ENCODE measurements at places on chromosomes 4 and X.

DNA sequence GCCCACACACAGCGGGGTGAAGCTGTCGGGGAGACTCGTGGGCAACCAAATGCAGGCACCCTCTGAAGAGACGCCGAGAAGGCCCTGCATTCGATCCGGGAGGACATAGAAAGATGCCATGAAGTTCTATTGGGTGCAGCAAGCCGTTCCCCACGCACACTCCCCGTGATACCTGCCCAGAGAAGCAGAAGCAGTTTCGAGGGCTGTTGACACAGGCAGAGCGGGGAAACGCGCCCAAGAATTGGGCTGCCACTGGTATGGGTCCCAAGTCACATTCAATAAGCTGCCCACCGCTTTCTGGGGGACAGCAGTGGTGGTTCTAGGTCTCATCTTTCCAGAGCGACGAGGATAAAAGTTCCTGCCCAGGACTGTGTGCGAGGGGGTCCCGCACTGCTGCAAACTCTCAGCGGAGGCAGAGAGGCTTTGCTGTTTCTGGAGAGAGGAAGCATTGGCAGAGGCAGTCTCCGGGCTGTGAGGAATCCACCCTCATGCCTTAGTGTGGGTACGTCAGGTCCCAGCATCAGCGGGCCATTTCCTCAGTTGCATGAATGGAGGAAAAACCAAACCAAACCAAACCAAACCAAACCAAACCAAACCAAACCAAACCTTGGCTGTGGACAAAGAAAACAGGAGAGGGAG is 10.1 kb downstream of the PITX2 start:
- DNase-seq: no peak

DNA sequence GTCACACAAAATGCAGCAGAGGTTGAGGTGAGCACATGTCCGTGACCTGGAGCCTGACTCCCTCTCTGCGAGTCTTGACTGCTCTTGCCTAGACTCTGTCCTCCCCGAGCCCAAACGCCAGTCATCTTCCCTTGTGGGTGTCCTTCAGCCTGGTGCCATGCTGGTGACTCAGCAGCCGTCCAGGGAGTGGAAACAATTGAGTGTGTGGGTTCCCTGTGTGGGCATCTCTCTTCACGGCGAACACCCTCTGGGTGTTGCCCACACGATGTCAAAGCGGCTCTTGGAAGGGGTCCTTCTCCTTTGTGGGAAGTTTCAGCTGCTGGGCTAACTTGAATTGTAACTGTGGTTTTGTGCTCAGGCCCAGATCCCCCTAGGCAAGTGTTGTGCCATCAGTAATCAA is 17.5 kb upstream of the MSANTD1 start:
- no peak for DNase-seq

- no peak for DNase-seq
These were observed 48.6 kb upstream of the AMELX start for GRCh38 chrX:11244636-11245035.

DNA sequence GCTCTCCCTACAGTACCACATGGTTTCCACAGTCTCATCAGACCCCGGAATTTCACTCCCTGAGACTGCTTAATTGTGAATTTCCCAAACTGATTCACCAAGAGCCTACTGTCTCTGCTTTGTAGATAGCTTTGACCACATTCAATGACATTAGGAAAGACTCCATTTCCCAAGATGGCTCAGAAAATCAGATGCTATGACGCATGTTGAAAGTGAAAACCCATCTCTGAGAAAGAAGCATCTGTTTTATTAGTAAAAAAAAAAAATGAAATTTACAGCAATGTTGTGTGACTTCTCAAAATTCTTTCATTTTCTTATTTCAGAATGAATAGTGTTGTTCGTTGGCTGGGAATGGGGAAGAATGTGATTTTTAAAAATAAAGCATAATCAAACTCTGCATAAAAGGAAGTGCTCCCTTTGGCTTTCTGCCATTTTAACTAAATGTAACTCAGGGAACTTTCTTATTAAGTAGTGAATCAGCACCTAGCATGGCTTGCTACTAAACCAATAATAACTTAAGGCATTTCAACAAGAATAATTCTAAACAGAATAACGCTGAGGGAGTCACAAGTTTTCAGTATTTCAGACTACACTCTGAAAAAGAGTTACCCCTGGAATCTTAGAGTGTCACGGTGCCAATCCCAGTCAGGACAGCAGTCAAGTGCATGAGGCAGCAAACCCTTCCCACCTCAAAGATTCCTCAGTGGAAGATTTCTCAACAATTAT is 97.4 kb upstream of the MYOZ2 start:
- no peak for DNase-seq

- no peak for DNase-seq
These were observed 50.9 kb downstream of the USP26 start for GRCh38 chrX:133045986-133046385.

- DNase-seq: no peak
These were observed 723.6 kb downstream of the TRAM1L1 start for GRCh38 chr4:116361790-116362189.

DNA sequence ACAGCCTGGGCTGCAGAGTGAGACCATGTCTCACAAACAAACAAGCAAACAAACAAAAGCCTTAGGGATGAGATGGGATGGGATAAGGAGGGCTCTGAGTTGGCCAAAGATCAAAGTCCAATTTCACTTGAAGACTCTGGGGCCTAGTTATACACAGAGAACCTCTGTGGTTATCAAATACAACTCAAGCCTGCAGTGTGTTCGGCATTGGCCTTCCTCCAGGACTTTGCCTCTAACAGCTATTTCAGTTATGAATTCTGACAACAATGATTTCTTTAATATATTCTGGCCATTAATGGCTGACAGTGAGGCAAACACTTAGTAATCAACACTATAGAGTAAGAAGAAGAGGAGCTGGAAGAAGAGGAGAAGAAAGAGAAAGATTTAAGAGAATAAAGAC is 171.1 kb downstream of the PDGFRA start:
- DNase-seq: peak; percentile 37

GRCh38 chr4:70449220-70449619 is 22.8 kb upstream of the MUC7 start:
- no peak for DNase-seq

DNA sequence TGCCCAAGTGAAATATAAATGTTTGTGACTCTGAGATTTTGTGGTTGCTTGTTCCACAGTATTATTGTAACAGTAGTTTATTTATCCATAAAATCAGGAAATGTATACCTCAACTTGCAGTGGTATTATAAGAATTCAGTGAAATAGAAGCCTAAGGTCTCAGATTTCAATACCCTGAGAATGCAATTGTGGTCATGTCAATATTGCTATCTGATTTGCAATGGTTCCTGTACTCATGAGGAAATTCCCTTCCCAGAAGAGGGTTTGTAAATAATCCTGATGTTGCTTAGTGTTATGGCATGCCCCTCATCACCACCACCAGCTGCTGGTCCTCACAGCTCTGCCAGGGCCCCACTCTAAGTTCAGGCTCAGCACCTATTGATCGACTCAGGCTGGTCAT is 67.8 kb downstream of the SLC34A2 start:
- DNase-seq: no peak

- no peak for DNase-seq
These were observed 11.4 kb downstream of the FAM120C start for GRCh38 chrX:54171527-54172250.

DNA sequence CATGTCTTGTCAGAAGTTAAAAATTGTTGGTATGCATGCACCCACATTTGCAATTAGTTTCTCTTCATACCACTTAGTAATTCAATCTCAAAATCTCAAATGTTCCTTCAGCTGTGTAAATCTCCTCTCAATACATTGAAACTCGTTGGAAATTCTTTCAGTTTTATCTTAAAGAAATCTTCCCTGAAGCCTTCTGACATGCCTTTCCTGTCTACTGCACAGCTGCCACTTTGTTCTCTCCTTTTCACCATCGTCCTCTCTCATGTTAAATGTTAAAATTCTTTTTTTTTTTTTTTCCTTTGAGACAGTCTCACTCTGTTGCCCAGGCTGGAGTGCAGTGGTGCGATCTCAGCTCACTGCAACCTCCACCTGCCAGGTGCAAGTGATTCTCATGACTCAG is 30.9 kb downstream of the MCUB start:
- DNase-seq: no peak

DNA sequence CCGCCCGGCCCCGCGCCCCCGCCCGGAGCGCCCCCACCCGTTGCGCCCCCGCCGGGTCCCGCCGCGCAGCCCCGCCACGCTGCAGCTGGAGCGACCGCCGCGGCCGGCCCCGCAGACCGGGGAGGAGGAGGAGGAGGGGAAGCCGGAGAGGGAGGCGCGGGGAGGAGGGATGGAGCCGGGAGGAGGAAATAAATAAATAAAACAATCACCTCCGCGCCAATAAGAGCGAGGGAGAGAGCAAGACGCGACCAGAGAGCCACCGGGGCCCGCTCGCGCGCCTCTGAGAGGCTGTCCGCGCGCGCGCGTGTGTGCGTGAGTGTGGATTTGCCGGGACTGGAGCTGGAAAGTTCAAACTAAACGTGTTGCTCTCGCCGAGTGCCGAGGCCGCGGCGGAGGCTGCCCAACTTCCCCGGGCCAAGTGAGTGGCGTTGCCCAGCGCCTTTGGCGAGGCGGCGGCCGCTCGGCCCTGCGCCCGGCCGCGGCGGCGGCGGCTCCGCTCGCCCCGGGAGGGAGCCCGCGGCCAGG is 2184.4 kb upstream of the TENM3 start:
- peak; percentile 58 for DNase-seq
